ENCODE measurements at places on chromosomes 1 and 21.
A peak's percentile ranks its signal among the peaks of the same experiment; 100 is the strongest.

- DNase-seq: peak; percentile 4
Measured at GRCh38 chr1:77888781-77889642, 588 bp downstream of the NEXN start.

DNA sequence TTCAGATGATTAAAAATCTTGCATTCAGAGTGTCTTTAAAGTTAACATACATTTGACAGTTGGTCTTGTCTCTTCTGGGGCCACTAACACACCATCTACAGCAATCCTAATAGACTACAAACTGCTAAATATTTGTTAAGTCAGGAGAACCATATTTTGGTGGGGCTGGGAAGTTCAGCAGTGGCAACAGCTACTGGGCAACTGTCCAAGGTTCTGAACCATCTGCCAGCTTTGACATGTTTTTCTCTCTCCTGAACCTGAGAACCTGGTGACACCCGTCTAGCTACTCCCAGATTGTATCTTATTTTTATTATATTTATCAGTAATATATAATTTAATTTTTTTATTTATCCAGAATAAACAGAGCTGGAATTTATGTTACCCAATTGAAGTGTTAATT, 199.0 kb upstream of the DPYD start:
- DNase-seq: peak; percentile 90

DNA sequence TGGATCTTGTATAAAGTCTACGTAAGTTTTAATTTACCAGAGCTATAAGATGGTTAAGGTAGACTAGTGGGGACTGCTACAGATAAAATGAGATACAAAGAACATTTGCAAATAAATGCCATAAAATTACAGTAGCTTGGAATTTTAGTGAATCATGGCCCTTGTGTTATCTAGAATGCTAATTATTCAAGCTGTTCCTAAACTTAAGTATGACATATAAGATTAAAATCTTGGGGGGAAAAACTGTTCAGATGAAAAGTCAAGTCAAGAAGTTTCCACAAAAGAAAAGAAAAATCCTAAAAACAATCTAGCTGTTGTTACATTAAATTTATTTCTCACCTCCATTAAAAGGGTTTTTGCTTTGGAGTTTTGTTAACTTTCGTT, 51.7 kb downstream of the SIM2 start:
- DNase-seq: no peak

- DNase-seq: no peak
Measured at GRCh38 chr1:99501871-99502270, 144.0 kb upstream of the PALMD start.

- no peak for DNase-seq
Measured at GRCh38 chr1:84939761-84940160, 46.8 kb upstream of the LPAR3 start.

- DNase-seq: no peak
Measured at GRCh38 chr21:44749116-44749758, 37.9 kb upstream of the TSPEAR start.

DNA sequence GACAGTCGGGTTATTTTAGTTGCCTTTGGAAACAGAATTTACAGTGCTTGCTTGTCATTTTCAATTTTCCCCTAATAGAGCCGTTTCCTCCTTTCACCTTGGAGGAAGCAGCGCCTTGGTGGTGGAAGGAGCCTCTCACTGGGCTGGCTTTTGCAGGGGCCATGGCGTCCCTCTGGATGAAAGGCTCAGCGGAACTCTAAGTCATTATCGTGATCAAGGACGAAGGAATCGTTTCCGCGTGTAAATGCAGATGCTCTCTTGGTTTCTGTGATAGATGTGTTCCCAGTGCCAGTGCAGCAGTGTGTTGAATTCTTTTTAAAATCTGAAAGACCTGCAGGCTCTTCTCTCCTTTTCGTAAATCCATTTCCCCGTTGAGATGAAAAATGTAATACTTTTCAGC, 126.2 kb upstream of the LMO4 start:
- no peak for DNase-seq

DNA sequence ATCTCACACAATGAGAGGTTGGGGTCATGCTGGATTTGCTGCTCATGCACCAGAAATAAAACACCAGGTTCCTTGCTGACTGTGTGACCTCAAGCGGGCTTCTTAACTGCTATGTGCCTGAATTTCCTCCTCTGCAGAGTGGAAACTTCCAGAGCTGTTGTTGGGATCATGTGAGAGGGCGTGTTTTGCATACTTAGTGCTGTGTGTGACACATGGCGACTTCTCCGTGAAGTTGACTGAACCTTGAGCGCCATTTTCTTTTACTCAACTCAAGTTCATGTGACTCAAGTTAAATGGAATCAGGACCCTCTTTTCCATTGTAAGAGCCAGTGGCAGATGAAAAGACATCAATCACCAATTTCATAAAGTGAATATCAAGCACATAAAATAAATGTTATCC, 224.0 kb downstream of the KIF26B start:
- DNase-seq: no peak
